Activated CD4-positive, alpha-beta T cell treated with anti-CD3 and anti-CD28 coated beads, Interleukin-2, amount 50 U/mL, for 48 hours (primary cell): ENCODE measurements at places on chromosomes 6 and 20.

GRCh38 chr20:45038745-45039474 is 62.0 kb downstream of the KCNS1 start:
- no peak for DNase-seq

DNA sequence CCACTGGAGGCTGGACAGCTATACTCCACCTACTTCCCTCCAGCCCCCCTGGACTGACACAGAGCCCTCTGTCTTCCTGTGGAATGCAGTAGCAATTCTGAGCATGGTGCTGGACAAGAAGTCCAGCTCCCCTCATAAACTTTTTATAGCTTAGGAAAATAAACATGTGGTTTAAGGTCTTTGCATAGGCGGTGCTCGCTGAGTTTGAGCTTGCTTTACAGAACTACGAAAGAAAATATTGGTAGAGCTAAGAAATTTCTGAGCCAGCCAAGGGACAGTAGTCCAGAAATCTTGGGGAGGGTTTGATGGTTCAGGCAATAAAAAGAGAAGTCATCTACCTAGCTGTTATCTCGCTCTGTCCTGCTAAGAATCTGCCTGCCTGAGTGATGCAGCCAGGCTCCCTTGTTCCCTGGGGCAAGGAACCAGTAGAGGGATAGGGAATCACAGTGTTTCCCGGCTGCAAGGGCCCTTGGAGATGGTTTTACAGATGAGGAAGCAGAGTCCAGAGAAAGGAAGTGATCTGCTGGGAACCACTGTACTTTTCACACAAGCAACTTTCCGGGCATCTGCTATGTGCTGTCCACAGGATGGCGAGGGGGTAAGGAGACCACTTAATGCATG is 343.4 kb downstream of the CDC5L start:
- no peak for DNase-seq

DNA sequence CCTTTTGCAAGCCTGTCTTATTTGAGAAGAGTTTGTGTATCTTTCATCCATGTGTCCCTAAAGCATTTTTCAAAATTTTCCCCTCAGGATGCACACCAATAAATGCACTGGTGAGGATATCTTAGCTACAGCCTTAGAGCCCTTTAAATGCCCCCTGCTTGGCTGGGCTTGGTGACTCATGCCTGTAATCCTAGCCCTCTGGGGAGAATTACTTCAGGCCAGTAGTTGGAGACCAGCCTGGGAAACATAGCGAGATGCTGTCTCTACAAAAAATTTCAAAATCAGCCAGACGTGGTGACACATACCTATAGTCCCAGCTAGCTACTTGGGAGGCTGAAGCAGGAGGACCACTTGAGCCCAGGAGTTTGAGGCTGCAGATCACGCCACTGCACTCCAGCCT is 33.8 kb upstream of the PLCB4 start:
- DNase-seq, result no peak

DNA sequence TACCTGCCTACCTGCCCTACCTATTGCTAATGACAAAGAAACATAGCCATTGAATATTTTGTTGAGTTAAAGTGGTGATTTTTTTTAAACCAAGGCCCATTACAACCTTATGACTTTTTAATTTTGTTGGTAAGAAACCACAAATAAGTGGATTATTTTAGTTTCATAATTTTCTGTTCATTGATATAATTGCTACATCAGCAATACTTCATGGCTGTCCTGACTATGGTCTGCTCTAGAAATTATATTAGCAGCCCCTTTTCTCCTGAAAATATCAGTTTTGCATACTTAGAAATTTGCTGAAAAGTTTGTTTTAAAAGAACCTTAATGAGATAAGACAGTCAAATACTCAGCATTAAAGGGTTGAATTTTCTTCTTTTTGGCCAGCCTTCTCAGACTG is 106.5 kb downstream of the HIVEP1 start:
- DNase-seq, result no peak

DNA sequence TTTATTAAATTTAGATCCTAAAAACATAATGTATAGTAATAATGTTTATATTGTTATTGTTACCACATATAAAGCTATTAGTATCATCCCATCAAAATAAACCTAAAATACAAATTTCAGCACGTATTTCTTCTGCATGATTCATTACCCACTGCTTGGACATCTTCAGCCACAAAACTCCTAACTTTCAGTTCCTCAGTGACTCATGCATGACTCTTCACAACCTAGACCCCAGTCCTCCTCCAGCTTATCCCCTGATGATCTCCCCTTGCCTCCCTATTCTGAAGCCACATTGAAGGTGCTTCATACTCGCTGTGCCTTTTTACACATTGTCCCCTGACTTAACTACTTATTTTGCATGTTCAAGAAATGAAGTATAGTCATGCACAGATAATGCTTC is 11.2 kb upstream of the GPRC6A start:
- no peak for DNase-seq

GRCh38 chr6:82863781-82864180 is 201.9 kb downstream of the UBE3D start:
- no peak for DNase-seq

GRCh38 chr6:15183979-15184378 is 61.9 kb upstream of the JARID2 start:
- DNase-seq, result peak; percentile 53

DNA sequence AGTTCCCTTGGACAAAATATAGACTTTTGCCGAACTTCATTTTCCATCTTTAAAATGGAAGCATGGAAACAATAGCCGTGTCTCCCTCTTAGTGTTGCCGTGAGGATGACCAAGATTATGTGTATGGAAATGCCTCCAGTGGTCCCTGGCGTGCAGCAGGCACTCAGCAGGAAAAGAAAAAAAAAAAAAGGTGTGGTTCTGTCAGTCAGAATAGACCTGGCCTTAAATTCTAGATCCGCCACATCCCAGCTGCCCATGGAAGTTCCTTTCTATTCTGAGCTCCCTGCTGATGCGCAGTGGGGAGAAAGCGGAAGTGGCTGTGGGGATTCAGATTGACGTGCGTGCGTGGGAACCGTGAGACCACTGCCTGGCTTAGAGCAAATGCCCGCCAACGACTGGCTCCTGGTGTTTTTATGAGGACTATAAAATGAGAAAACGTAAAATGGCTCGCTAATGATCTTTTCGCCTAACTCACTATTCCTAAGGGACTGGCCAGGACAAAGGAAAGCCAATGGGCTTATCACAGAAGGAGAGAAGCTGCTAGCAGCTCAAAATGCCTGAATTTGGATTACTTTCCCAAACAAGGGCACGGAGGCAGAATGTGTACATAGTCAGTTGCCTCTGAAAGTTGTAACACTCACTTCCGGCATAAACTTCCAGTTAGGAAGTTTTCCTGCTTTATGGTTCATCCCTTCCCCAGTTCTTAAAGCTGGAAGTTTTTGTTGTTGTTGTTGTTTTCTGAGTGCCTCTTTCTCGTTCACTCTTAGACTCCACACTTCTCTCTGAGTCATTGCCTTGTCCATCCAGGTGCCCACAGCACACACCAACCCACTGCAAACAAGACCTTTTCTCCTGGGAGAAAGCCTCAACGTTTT is 11.4 kb upstream of the PDE10A start:
- DNase-seq, result no peak

DNA sequence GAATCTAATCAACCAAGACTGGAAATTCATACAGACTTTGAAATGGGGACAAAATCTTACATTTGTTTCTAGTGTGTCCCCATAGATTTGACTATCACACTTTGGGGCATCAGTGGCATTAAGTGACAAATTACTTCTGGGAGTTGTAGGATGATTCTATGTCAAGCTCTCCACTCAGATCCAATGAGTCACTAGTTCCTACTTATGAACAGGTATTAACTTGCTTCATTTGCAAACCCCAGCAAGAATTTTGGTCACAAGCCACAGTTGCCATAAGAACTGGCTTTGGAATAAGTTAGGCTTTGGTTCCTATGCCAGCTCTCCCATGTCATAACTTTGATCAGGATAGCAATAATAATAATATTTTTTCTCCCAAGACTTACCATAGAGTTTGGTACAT is 77.6 kb upstream of the PTPRK start:
- DNase-seq, result no peak

DNA sequence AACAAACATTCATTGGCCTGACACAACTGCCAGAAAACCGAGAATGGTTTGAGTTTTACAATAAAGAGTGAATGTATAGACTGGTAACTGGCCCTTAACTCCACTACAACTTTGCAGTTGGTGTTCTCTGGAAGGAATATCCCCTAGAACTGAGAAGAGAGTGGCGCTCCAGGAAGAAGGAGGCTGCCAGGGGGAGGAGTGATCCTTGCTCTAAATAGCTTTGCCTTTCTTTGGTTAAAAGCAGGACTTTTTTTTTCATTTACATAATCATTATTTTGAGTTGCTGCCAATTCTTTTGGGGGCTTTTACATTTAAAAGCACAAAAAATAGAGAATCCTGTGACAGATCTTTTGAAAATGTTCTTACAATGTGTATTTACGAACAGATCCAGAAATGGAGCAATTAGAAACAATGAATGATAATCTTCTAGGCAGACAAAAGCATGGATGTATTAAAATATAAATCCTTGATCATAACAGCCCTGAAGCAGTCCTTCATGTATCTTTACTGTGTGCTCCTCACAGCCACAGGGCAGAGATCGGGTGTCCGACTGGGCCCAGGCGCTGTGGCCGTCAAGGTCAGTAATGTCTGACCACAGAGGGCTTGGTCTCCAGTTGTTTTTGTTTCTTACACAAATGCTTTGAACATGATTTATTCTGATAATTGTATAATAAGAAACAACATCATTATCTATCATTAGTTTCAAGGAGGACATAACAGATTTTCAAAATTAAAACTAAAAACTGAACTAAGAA is 612.2 kb downstream of the HDGFL1 start:
- DNase-seq, result no peak

- DNase-seq, result no peak
These were observed 44.5 kb upstream of the STMND1 start for GRCh38 chr6:17057322-17057721.

DNA sequence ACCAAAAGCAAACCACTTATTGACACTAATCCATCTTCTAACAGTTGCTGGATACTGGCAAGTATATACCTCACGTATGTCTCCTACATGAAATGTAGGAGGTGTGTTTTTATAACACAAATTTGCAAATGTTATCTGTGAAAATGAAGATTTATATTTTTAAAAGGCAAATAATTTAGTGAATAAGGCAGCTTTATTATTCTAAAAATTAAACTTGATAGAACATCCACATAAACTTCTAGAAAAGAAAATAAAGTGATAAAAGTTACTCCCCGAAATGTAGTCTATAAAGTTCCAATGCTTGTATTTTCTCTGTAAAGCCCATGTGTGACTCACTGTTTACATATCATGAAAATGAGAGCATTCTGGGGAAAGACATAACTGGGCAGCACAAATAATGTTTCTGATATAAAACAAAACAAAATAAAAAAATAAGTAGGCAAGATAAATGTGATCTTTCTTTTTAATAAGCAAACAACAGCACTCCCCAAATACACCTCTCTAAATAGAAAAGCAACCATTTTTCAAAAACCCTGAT is 84.4 kb downstream of the MAP7 start:
- no peak for DNase-seq

DNA sequence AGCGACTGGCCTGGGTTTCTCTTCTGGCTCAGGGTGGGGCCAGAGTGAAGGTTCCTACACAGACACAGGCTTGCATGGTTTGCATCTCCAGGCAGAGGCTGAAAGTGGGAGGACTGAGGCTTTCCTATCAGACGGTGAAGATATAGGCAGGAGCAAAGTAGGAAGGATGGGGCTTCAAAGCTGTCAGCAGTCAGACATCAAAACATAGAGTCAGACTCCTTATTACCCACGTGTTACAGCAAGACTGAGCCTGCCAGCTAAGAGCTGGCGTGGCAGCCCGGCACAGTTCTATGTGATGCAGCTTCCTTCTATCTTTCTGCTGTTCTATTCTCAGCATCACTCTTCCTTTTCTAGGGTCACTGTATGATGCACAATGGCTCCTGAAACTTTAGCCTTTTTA is 445.1 kb downstream of the DOK5 start:
- DNase-seq, result no peak

DNA sequence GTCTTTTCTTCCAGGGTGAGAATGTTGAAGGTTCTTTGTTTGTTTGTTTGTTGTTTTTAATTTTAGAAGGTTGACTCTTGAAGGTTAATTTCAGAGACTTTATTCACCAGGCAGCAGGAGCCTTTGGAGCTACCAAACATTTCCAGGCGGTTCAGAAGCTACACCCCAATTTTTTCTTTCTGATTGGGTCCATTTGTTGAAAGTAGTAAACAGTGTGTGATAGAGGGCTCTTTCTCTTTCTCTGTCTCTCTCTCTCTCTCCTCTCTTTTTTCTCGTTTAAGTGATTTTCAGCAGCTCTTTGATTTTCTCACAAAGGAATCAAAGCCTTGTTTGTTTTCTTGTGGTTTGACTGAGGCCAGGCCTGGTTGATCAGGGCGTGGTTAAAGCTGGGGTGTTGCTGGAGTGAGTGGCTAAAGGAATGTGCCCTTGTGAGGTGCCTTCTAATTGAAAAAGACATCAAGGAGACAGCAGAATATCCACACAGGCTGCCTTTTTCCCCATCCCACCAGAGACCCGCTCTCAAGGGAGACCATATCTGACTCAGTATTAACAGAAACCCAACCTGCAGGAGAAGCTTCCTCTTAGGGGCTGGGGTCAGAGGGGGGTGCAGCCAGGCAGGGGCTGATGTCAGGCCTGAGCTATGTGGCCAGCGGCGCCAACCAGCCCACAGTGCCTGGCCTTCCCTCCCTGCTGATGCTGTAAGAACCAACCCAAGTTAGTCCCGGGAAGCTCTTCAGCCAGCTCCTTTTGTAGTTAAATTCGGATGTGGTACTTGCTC is 40.4 kb upstream of the NAA20 start:
- no peak for DNase-seq

- DNase-seq, result no peak
These were observed 154.0 kb downstream of the KIF16B start for GRCh38 chr20:16419138-16419715.

DNA sequence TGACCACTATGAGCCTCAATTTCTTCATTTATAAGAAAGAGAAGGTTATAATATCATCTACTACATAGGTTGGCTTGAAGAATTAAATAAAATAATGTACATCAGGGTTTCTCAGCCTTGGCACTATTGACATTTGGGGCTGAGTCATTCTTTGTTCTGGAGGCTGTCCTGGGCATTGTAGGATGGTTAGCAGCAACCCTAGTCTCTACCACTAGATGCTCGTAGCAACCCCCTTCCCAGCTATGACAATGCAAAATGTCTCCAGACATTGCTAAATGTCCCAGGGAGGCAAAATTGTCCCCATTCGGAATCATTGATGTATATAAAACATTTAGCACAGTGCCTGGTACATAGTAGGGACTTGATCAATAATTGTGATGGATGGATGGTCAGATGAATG is 152.1 kb downstream of the KHDC1L start:
- no peak for DNase-seq

DNA sequence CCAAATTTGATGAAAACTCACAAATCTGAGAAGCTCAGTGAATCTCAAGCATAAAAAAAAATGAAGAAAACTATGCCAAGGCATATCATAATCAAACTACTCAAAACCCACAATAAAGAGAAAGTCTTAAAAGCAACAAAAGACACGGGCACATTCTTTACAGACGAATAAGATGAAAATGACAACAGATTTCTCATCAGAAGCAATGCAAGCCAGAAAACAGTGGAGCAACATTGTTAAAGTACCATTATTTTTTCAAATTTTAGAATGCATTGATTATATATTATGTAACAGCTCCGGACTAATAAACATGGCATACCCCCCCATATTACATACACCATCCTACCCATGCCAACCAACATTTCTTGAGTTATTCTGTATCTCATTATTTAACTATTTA is 55.3 kb upstream of the INSM1 start:
- no peak for DNase-seq
